ENCODE measurements at places on chromosomes 4 and X.

- no peak for DNase-seq
Observed at GRCh38 chr4:75069493-75070074, 136.7 kb downstream of the PARM1 start.

DNA sequence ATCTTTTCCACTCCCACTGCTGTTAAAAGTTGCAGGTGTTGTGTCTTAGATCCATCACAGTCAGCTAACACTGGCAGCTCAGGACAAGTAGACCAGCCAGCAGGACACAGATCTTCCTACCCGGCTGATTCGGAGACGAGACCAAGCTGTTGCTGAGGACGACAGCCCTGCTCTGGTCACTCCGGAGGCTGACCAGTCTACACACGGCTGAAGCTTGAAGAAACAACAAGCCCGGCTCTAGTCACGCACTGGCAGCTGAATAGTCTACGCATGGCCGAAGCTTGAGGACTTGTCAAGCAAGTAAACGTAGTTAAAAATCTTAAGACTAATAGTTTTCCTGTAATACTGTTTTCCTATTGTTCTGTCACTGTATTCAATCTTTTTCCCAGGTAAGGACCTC is 1.8 kb downstream of the ACOX3 start:
- DNase-seq = no peak

GRCh38 chrX:15177316-15177715 is 92.6 kb downstream of the ASB9 start:
- no peak for DNase-seq

DNA sequence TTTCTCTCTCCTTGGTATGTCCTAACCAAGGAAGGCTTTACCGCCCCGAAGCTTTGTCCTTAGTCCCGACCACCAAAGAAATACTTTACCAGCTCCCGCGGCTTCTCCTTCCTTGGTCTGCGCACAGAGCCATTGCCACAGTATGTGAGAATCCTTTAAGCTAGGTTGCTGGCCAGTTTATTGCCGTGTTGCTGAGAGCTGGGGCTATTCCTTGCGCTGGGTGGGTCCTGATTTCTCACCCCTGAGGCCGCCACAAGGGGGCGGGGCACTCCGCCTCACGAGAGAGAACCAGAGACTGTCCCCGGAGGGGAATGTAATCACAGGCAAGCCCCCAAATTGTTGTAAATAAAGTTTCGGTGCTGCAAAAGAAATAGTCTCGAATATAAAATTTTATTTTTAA is 331.0 kb upstream of the PCDH10 start:
- DNase-seq = peak; percentile 2

DNA sequence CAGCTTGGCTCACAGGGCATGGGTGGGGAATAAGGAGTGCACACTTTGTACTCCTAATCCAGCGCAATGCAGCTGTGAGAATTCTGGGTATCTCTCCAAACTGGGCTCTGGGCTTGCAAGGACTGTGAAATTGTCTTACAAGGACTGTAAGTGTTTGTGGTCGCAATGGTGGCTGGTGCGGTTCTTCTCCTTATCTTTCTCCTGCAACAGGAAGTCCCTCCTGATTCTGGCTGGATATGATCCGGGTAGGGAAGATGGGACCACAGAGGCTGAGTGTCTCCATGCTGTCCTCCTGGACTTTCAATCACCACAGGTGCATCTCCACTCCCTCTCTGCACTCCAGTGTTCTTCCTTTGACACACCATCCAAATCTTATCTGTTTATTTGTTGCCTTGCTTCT is 55.7 kb upstream of the GYPE start:
- no peak for DNase-seq

- DNase-seq = no peak
Observed at GRCh38 chr4:172584816-172585215, 583.8 kb upstream of the GALNT7 start.

DNA sequence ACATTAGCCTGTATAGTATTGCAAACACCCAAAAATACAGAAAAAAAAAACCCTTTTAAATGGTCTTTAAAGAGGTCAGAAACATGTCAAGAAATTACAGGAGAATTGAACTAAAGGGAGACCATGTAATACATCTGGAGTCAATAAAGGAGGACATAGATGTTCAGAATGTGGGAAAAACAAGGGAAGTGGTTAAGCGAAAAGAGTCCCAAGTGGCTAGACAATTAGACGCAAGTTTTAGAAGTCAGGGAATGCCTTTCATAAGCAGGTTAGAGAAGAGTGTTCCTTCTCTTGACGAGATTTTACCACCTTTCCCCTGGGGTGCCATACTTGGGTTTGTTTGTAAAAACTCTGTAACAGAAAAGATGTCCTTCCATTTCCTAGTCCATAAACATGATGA is 7.8 kb downstream of the LNX1 start:
- no peak for DNase-seq

GRCh38 chr4:171629182-171629581 is 184.0 kb upstream of the GALNTL6 start:
- DNase-seq = no peak

DNA sequence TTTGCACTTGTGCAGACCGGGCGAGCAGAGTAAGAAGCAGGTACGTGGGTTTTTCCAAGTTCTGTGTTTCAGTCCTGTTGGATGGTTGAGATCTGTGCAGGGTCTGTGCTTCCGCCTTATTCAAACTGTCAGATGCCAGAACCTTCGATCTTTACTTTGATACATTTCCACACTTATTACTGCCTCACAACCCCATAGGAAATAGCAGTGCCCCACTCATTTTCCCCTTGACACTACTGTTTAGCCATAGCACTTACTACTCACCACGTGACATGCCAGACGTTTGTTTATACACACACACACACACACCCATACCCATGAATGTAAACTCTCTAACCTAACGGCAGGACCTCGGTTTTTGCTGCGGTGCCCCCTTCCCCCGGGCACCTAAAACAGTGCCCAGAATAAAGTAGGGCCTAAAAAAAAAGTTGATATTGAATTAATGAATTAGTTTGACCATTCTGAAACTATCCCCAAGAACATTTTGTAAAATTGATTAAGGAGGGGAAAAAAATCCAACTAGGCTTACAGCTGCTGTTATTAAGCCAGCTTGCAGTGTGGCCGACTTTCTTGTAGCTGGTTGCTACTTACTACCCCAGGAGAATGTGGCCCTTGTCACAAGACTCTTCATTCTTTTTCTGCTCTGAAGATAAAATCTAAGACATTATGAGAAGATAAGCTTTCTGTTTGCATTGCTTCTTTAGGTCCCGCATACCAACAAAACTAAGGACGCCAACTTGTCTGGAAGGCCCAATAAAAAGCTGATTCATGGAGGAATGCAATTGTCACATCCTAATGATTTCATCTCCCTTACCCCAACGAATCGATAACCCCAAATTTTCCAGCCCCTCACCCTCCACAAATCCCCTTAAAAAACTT is 704 bp upstream of the SEPSECS start:
- peak; percentile 32 for DNase-seq

GRCh38 chrX:72705814-72706213 is 8.3 kb downstream of the PHKA1 start:
- DNase-seq = no peak

GRCh38 chr4:165982934-165983333 is 109.9 kb downstream of the TLL1 start:
- no peak for DNase-seq

- no peak for DNase-seq
Observed at GRCh38 chr4:39937683-39938268, 39.9 kb downstream of the PDS5A start.

DNA sequence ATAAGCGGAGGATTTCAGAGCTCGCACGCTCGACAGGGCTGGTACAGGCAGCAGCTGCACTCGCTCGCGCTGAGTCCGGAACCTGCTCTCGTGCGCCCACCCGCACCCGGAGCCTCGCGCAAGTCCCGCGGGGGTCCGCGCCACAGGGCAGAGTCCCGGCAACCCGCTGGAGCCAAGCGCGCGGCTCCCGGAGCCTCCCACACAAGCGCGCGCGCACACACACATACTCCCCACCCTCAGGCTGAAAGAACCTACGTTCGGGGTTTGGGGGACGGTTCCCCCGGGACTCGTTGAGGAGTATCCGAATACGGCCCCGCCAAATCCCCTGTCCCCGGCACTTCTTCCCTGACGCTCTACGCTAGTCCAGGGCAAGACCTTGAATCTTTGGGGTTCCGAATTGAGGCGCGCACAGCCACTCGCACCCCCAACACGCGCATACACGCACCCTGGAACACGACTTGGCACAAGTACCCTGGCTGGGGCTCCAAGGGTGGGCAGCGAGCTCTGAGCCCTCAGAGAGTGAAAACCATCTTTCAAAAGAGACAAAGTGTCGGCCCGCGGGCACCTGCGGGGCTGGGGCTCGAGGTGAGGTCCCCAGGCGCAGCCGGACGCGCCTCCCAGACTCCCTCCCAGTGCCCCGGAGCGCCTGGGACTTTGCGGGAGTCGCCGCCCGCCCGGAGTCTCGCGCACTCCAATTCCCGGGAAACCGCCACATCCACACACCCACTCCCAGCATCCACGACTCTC is 952 bp downstream of the ANOS1 start:
- no peak for DNase-seq

DNA sequence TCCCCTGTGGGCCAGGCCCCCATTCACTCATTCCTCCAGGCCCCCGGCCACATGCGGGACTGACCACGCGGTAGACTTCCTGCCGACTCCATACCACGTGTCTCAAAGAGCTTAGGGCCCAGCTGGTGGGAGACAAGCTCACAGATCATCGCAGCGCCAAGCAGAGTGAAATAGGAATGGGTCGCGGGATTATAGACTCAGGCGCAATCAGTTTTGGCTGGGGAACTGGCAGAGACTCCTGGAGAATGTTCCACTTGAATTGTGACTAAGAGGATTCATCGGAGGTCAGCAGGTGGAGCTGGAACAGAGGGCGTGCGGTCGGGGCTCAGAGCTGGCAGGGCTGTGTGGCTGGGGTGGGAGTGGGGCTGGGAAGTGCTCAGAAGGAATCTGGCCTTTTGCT is 15.6 kb downstream of the ATP2B3 start:
- no peak for DNase-seq

- no peak for DNase-seq
Observed at GRCh38 chrX:15601932-15602331, 1.2 kb upstream of the ACE2 start.

DNA sequence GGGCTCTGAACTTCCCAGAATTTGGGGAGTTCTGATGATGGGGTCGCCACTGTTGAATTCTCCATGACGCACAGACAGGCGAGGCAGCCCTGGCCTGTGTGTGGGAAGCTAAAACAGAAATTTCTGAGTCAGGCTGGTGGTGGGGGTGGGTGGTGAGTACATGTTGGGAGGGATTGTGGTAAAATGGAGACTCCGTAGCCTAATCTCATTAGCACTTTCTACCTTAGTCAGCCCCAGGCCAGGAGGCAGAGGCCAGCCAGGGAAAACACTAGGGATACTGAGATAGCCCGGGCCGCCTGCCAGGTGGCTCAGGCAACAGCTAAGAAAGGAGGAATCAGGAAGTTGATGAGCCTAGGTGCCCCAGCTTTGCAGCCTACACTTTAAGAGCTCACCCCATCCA is 39.3 kb upstream of the NHSL2 start:
- no peak for DNase-seq

DNA sequence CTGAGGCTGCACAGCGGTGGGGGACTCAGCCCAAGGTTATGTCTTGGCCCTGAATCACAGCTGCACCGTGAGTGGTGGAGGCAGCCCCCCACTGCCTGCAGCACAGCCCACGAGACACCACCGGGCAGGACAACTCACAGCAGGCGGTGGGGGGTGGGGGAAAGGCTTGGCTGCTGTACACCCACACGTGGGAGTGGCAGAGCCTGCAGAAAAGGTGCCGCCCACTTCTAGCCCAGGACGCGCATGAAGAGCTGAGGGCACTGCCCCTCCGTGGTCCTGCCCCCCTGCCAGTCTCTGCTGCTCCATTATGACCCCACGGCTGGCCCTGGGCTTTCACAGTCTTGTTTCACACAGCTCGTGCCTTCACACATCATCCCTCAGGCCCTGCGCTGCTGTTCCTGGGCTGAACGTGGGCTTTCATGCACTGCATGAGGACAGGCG is 40.8 kb downstream of the FGFRL1 start:
- DNase-seq = peak; percentile 18

DNA sequence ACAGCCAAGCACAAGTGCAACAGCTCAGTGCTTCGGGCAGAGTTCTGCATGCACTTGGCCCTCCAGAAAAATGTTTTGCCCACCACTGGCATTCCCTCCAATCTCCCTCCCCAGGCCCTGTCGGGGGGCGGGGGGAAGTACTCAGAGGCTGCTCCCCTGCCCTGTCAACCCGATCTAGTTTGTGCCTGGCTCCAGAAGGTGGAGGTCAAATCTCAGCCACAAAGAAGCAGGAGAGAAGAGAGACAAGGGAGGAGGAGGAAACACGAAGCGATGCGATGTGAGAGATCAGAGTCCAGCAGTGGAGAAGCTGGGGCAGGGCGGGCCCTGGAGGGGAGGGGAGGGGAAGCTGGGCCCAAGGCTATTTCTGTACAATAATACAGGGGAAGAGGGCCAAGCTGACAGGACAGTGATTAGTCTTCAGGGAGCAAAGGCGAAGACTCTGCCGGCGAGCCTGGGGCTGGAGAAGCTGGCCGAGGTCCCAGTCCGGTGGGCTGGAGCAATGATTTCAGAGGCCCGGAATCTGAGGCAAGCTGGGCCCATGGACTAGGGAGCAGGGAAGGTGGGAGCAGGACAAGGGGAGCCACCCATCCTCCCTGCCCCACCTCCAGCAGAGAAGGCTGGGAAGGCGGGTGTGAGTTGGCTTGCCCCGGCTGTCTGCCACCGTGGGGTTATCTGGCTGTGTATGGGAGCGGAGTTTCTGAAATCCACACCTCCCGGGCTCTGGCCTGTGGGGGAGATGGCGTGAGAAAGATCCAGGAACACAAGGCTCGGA is 167.1 kb downstream of the EFNB1 start:
- DNase-seq = no peak

GRCh38 chr4:8164687-8165086 is 6.1 kb upstream of the ABLIM2 start:
- DNase-seq = no peak

- no peak for DNase-seq
Observed at GRCh38 chr4:107509615-107510014, 210.4 kb downstream of the PAPSS1 start.

GRCh38 chrX:100883654-100884053 is 9.5 kb upstream of the NOX1 start:
- no peak for DNase-seq

- DNase-seq = no peak
Observed at GRCh38 chrX:139751053-139751452, 43.1 kb upstream of the MCF2 start.

GRCh38 chr4:52822583-52822971 is 39.5 kb upstream of the RASL11B start:
- no peak for DNase-seq

- no peak for DNase-seq
Observed at GRCh38 chrX:123822965-123823364, 36.9 kb upstream of the XIAP start.

Measured in NB4 (cell line).